Stimulated activated CD4-positive, alpha-beta T cell treated with anti-CD3 and anti-CD28 coated beads, TNF-alpha, amount 100 ng/mL, for 1 hour (primary cell): ENCODE measurements at places on chromosomes 12 and 14.

- no peak for DNase-seq
Measured at GRCh38 chr12:9040484-9041186, 51.3 kb downstream of the KLRG1 start.

- no peak for DNase-seq
Measured at GRCh38 chr12:46457958-46458357, 85.4 kb upstream of the SLC38A2 start.

GRCh38 chr12:63965936-63966605 lies 121.6 kb downstream of the SRGAP1 start:
- no peak for DNase-seq

GRCh38 chr12:22874151-22874550 lies 249.2 kb downstream of the ETNK1 start:
- DNase-seq = no peak
